Central memory CD8-positive, alpha-beta T cell (primary cell): ENCODE measurements at places on chromosomes 3 and 15.

- no peaks in the 10 kb centered on the region for H3K27me3 ChIP-seq
- no peak for DNase-seq
- H3K4me3 ChIP-seq = no peak overlapping the region
- H3K36me3 ChIP-seq = no peaks in the 10 kb centered on the region
- peaks cover 5% of the 10 kb centered on the region for H3K4me1 ChIP-seq
- H3K27ac ChIP-seq = no peak overlapping the region
Measured at GRCh38 chr3:99503350-99503749, 135.0 kb upstream of the COL8A1 start.

DNA sequence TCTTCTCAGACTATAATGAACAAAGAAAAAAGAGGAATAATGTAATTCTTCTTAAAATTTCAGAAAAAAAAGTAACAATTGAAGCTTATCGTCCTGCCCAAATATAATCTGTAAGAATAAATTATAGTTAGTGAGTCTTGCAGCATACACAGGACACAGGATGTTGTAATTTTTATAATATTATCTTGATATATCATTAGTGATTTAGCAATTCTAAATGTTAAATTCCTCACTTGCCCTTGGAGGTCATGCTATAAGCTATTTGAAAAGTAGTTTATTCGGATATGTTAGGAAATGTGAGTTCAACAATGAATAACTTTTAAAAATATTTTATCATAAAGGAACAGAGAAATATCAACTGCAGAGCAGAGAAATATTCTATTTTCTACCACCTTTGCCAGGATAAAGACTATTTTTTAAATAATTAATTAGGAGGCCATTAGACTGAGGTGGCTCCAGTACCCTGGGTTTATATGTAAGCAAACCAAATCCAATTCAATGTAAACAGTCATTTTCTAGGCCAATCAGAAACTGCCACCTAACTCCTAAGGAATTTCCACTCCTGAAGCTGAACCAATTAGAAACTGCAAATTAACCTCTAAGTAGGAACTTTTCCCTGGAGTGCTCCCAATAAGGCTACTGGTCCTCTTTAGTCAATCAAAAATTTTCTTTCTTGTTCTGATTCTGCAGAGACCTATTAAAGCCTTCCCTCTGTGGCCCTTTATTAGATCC lies 1109.3 kb downstream of the ROBO2 start:
- H3K4me1 ChIP-seq = no peaks in the 10 kb centered on the region
- no peak for DNase-seq
- peaks cover 1% of the 10 kb centered on the region for H3K36me3 ChIP-seq
- H3K4me3 ChIP-seq = no peak overlapping the region

DNA sequence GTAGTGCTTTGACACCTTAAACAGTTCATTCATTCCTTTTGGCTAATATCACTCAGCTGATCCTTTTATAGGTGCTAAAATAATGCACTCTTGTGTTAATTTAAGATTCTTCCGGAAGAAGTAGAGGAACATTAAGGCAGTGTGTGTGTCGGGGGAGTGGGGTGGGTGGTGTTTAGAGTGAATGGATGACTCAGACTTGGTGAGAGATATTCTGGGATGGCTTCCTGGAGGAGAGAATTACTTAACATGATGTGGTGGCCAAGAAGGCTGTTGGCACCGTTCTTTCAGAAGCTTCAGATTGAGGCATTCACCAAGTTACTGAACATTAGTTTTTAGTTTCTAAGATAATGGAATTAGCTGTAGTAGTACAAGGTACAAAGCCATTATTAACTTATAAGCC lies 125.6 kb upstream of the ROPN1 start:
- peaks cover 52% of the 10 kb centered on the region for H3K27me3 ChIP-seq
- no peak overlapping the region for H3K4me3 ChIP-seq
- DNase-seq = no peak
- H3K27ac ChIP-seq = no peak overlapping the region
- no peaks in the 10 kb centered on the region for H3K36me3 ChIP-seq

DNA sequence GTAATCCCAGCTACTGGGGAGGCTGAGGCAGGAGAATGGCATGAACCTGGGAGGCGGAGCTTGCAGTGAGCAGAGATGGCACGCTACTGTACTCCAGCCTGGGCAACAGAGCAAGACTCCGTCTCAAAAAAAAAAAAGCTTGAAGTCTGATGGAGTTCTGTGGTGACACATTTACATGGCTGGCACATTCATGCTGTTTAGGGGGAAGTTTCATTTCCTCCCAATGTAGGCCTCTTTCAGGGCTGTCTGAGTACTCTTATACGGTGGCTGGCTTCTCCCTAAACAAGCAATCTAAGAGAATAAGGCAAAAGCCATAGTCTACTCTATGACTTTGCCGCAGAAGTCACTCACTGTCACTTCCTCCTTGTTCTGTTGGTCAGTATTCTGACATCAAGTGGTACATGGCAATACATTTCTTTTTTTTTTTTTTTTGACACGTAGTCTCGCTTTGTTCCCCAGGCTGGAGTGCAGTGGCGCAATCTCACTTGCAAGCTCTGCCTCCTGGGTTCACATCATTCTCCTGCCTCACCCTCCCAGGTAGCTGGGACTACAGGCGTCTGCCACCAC lies 41.2 kb downstream of the OIP5 start:
- H3K36me3 ChIP-seq = peaks cover 52% of the 10 kb centered on the region
- no peak overlapping the region for H3K4me3 ChIP-seq
- no peaks in the 10 kb centered on the region for H3K27me3 ChIP-seq
- no peak for DNase-seq

- H3K4me3 ChIP-seq = no peak overlapping the region
- no peaks in the 10 kb centered on the region for H3K4me1 ChIP-seq
- no peak overlapping the region for H3K27ac ChIP-seq
- H3K27me3 ChIP-seq = peaks cover 19% of the 10 kb centered on the region
- DNase-seq = no peak
- peaks cover 2% of the 10 kb centered on the region for H3K36me3 ChIP-seq
Measured at GRCh38 chr3:160049565-160049964, 60.9 kb downstream of the IL12A start.

GRCh38 chr15:89068325-89068784 lies 19.9 kb upstream of the ABHD2 start:
- H3K27me3 ChIP-seq = no peaks in the 10 kb centered on the region
- DNase-seq = no peak
- no peaks in the 10 kb centered on the region for H3K36me3 ChIP-seq
- no peak overlapping the region for H3K4me3 ChIP-seq

GRCh38 chr3:50435371-50436113 lies 67.9 kb downstream of the CACNA2D2 start:
- DNase-seq = no peak
- no peaks in the 10 kb centered on the region for H3K36me3 ChIP-seq
- H3K4me1 ChIP-seq = peaks cover 71% of the 10 kb centered on the region
- H3K4me3 ChIP-seq = no peak overlapping the region
- no peak overlapping the region for H3K27ac ChIP-seq

DNA sequence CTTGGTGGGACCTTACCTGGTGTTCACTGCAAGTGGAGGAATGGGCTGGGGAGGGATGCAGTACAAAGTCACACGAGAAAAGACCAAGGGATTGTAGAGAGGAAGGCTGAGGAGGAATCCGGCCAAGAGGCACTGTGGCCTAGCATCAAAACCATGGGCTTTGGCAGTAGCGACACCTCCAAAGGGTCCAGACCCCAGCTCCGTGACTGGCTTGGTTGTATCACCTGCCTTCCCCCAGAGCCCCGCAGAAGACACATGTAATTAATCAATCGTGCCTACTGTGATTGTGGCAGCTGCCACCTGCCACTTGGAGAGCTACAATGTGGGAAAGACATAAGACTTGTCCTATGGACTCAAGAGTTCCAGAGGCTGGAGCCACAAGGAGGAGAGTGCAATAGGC lies 54.7 kb downstream of the ST8SIA2 start:
- no peak overlapping the region for H3K27ac ChIP-seq
- no peak overlapping the region for H3K4me3 ChIP-seq
- DNase-seq = no peak

GRCh38 chr3:16905704-16906103 lies 20.9 kb downstream of the PLCL2 start:
- peaks cover 81% of the 10 kb centered on the region for H3K4me1 ChIP-seq
- no peaks in the 10 kb centered on the region for H3K27me3 ChIP-seq
- peaks cover 11% of the 10 kb centered on the region for H3K36me3 ChIP-seq
- peak overlapping the region; percentile 74 for H3K27ac ChIP-seq
- DNase-seq = no peak
- H3K4me3 ChIP-seq = peak overlapping the region; percentile 47

DNA sequence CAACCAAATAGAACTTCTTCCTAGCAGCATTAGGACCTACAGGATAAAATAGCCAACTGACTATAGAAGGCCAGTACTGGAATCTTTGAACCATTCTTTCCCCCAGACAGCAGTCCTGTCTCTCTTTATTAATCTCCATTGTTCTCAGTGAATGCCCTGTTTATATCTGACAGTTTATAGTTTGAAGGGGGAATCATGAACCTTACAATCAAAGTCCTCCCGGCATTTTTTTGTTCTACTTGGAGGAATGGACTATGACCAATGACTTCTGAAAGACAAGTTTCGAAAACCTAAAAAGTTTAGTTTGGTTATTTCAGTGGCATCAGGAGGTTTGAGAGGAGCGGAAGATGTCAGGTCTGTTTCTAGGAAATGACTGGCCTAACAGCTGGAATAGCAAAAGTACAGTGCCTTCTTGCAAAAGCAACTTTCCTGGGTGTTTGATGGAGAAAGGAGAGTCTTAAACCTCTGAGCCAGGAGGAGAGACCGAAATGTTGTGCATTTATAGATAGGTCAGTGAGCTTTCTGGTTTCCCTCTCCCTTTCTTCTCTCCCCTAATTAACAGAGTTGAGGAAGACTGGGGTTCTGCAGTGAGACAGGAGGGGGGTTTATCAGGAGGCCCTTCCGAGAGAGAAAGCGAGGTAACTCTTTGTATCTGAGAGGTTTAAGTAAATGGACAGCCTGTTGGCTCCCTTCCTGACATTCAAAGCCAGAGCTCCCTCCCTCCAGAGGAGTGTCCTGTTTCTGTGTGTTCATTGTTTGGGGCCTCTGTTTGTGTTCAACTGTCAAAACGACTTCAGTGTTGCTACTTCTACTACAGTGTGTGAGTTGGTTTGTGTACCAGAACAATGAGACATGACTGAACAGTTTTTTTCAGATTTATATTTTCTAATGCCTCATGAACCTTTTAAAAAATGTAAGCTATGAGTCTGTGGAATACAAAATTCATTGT lies 383.0 kb upstream of the RARB start:
- no peak overlapping the region for H3K27ac ChIP-seq
- H3K27me3 ChIP-seq = no peaks in the 10 kb centered on the region
- H3K36me3 ChIP-seq = no peaks in the 10 kb centered on the region

GRCh38 chr15:55775316-55775715 lies 32.4 kb upstream of the PRTG start:
- no peak for DNase-seq
- H3K27ac ChIP-seq = no peak overlapping the region
- no peak overlapping the region for H3K4me3 ChIP-seq

- H3K27me3 ChIP-seq = no peaks in the 10 kb centered on the region
- H3K27ac ChIP-seq = no peak overlapping the region
- H3K36me3 ChIP-seq = no peaks in the 10 kb centered on the region
- no peak for DNase-seq
- H3K4me1 ChIP-seq = no peaks in the 10 kb centered on the region
Measured at GRCh38 chr3:12455740-12456139, 28.5 kb upstream of the TSEN2 start.

DNA sequence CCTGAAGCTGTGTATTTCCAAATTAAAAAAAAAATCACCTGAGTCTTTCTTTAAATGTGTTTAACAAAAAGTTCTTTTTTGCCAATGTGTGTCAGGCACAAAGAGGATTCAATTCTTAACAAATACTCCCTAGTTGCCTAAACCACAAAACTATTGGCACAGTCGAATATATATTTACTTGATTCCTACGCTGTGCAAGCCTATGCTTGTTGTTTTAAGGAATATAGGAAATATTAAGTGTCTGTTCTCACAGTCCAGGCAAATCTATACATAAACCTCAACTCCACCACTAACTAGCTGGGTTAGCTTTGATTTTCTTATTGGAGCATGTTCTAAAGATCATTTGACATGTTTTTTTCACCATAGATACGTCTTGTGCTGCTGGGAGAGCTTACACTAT lies 571.0 kb downstream of the PYDC2 start:
- no peaks in the 10 kb centered on the region for H3K27me3 ChIP-seq
- DNase-seq = no peak
- no peaks in the 10 kb centered on the region for H3K4me1 ChIP-seq
- H3K4me3 ChIP-seq = no peak overlapping the region

DNA sequence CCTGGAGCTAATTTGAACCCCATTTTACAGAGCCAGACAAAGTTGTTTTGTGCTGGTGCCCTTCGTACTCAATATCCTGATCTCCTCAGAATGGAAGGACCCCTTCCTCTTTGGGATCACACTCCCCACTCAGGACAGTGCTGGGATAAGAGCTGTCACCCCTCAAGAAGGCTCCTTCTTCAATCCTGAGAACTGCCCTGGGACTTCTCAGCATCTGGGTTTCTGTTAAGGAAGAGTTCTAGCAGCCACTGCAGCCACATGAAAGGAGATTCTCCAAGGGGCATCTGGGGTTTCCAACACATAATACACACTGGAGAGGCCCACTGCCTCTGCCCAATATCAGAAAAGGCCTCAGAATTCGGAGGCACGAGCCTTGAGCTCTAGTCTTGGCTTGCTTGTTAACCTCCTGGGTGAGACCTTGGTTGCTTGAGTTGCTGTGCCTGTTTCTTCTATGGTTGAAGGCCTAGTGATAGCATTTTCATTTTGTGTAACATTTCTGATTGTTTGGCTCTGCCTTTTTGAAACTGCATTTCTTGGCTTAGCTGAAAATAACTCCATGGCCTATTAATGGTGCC lies 78.8 kb upstream of the NMNAT3 start:
- H3K27ac ChIP-seq = no peak overlapping the region
- H3K27me3 ChIP-seq = no peaks in the 10 kb centered on the region

- no peaks in the 10 kb centered on the region for H3K36me3 ChIP-seq
- H3K4me1 ChIP-seq = no peaks in the 10 kb centered on the region
- no peak overlapping the region for H3K4me3 ChIP-seq
Measured at GRCh38 chr3:172627057-172627809, 83.6 kb downstream of the NCEH1 start.

DNA sequence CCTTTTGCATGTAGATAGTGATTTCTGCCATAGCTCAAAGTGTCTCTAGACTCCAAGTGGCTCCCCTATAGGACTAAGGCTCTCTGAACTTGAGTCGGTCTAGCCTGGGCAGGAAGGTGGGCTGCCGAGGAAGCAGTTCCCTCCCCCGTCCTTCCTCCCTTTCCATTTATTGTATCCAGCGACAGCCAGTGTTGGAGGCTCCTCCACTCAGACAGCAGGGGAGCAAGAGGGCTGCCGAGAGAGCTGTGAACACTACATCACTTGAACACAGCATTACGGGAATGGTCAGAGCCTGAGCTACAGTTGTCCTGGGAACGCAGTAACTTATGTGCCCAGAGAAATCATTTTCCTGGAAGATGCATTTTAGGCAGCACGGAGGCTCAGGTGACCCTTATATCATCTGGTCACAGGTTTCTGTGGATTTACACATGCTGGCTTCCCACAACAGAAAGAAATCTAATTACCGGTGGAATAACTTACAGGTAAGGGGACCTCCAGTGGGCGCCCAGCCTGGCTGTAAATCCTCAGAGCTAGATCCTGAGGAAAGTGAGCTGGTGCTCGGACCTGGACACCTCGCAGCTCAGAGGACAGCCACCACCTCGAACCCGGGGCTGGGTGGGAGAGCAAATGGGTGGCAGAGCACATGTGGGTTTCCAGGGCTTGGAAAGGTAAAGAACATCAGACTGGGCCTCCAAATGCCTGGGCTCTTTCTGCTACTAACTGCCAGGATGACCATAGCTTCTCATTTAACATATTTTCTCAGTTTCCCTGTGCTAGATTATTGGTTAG lies 197.1 kb downstream of the UACA start:
- no peaks in the 10 kb centered on the region for H3K27me3 ChIP-seq
- no peaks in the 10 kb centered on the region for H3K36me3 ChIP-seq
- H3K4me1 ChIP-seq = peaks cover 9% of the 10 kb centered on the region

GRCh38 chr15:77420610-77421369 lies at the start of gene HMG20A:
TSS of gene HMG20A (plus strand) at chr15:77420888. CDS start at chr15:77458408, 37,520 bp downstream.
- peak; percentile 27 for DNase-seq
- H3K27me3 ChIP-seq = no peaks in the 10 kb centered on the region
- H3K27ac ChIP-seq = peak within 1 kb of the TSS; percentile 98
- peak within 1 kb of the TSS; percentile 99 for H3K4me3 ChIP-seq
